Astrocyte of the spinal cord (primary cell): ENCODE measurements at places on chromosomes 6 and 20.

DNA sequence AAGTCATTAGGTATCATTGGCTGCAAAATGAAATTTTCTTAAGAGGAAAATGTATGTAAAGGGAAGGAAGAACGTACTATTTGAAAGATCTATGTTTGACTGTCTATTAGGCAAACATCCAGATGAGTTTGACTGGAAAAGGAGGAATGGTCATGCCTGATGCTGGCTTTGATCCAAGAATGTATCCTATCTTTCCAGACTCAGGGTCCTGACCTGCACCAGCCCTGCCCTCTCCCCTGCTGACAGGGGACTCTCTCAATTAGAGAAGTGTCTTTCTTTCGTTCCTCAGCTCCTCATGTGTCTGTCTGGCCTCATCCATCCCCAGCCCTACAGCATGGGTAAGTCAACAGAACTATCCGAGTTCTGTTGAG lies 21.9 kb upstream of the SH3BGRL2 start:
- DNase-seq: no peak

GRCh38 chr6:2870046-2870636 lies 28.5 kb upstream of the SERPINB1 start:
- no peak for DNase-seq

- DNase-seq: no peak
These were observed 44.3 kb upstream of the MYL9 start for GRCh38 chr20:36496707-36497669.

GRCh38 chr6:91428953-91429560 lies 842.2 kb upstream of the MAP3K7 start:
- no peak for DNase-seq

DNA sequence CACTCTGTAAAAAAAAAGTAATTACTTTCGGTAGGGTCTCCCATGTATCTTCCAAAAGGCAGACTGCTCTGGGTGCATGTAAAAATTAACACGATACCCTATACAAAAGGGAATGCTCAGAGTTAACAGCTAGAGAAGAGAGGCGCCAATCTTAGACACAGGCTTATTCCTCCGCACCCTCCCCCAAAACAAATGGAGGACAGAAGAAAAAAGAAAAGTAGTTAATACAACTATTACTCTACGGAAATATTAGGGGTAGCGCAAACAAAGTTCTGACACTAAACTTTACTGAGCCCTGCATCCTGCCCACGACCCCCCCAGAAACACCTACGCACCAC lies 331 bp upstream of the UFL1 start:
- DNase-seq: no peak

DNA sequence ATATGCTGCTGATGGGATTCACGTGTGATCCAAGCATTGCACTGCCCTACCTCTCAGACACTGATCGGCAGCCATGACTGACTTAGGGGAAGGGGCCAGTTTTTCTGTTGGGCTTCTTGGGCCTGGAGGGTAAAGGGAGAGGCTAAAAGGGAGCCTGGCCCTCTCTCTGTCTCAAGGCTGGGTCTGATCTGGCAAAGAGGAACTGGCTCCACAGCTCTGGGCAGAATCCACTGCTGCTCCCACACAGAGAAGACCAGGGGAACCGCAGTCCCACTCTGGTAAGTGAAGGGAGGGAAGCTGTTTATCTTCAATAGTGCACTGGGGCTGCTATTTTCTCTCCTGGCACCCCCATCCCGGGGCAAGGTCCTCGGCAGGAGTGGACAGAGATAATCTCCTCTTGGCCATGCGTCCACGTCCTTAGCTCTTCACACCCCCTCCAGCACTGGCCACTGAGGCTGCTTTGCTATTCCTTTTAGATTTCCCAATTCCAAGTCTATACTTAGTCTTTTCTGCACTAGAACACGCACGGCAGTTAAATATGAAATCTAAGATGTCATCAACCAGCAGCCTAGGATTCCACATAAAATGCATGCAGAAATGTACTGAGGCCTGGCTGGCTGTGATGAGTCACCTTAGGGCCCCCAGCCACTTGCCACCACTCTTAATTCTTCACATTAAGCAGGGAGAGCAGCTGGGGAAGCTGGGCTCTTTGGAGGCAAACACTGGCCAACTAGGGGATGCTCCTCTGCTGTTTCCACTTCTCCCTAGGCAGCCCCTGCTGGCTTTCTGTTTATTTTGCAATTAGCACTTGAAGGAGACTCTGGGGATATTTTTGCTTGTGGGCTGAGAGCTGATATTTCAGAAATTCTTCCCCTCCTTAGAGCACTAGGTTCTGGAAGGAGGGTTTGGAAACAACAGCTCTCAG lies 87.8 kb upstream of the ARMC2 start:
- peak; percentile 63 for DNase-seq

DNA sequence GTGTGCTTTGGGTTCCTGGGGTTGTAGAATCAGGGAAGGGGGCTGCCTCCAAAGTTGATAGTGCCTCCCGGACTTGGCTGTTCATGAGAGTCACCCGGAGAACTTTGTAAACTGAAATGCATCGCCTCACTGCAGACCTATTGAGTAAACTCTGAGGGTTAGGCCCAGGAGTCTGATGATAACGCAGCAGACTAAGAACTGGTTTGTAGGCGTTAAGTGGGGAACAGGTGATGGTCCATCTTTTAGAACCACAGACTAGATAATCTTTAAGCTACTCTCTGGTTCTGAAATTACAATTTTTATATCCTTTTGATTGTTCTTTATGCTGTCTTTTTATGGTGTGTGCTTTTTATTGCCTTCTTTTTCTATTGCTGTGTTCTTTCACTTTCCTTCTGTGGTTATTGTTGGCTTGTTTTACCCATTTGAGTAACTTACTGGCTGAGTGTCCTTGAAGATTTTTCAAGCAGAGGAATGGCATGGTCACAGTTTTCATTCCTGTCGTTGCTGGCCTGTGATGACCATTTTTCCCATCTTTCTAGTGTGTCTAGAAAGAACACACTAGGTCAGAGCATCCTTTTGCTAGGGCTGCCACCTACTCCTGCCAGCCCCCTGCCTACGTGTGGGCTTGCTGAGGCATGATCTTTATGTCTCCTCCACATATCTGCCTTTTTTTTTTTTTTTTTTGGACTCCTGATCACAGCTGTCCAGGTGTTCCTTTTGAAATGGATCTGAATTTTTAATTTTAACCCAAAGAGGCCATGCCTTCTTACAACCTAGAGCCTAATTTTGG lies 30.9 kb downstream of the LRRC1 start:
- peak; percentile 23 for DNase-seq

DNA sequence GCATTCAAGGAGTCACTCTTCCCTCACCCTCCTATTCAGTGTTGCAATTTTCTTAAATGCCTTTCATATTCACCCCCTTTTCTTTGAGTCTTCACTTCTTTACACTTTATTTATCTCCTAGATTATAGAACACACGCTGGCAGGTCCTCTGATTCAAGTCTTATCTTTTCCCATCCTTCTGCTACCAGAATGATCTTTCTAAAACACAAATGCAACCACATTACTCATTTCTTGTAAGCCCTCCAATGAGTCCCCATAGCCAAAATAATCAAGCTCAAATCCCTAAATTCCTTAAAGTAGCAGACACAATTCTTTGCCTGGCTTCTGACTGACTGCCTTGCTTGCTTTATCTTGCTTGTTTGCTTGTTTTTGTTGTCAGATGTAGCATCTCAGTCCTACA lies 920.0 kb downstream of the TFAP2A start:
- DNase-seq: peak; percentile 47

DNA sequence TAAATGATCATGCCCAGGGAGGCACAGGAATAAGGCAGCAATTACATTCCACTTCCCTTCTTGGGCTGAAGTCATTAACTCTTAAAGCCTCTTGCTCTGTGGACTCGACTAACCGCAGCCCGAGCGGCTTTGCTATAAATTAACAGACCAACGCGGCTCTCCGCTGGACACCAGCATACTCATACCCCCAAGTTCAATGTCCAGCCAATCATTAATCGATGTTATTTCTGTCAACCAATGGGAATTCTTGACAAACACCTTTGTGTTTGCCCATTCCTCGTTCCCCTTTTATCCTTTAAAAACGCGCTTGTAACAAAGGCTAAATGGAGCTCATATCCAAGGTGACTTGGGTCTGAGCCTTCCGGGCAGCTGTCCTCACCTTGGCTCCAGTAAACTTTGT lies 183.1 kb upstream of the RALGAPA2 start:
- no peak for DNase-seq

- no peak for DNase-seq
These were observed 67.5 kb downstream of the RTN4IP1 start for GRCh38 chr6:106561686-106562405.

DNA sequence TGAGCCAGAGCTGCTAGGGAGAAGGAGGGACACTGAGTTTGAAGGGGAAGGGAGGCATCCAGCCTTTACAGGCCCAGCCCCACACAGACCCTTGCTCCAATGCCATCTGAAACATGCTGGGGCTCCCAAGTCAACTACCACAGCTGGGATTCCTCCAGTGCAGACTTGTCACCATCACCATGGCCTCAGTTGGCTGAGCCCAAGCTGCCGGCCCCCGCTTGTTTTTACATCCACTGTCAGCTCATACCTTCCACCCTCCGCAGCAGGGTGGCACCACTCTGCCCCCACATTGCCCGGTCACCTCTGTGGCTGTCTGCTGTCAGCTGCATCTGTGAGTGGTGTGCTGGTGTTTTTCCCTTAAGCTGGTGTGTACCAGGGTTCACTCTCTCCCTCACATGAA lies 26.1 kb downstream of the GFOD1 start:
- no peak for DNase-seq

GRCh38 chr6:140663094-140663493 lies 1288.6 kb upstream of the CITED2 start:
- no peak for DNase-seq
